ENCODE measurements at places on chromosomes 3 and 15.

DNA sequence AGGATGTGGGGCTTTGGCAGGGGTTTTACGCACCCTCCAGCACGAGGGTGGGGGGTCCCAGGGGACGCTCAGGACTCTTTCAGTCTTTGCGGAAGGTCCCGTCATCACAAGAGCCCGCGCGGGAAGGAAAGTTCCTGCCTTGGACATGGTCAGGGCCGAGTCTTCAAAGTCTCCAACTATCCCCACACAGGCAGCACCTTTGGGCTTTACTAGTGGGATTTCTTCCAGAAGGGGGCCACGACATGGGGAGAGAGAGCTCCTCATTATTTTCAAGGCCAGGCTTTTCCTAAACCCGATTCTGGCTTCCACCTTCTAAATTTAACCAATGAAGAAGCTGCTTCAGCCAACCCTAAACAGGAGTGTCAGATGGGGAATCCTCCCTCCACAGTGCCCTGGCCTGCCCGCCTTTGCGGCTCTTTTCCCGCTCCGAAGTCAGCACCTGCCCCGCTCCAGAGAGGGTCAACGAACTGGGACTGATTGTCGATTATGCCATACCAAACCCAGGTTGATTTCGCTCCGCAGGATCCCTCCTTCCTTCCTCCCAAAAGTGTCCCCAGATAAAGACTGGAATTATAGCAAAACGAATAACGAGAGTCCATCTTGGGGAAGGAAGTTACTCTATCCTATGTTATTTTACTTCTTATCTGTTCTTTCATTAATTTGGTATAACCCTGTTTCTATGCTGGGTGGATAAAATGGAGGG is 11.0 kb downstream of the SHOX2 start:
- DNase-seq, result no peak

DNA sequence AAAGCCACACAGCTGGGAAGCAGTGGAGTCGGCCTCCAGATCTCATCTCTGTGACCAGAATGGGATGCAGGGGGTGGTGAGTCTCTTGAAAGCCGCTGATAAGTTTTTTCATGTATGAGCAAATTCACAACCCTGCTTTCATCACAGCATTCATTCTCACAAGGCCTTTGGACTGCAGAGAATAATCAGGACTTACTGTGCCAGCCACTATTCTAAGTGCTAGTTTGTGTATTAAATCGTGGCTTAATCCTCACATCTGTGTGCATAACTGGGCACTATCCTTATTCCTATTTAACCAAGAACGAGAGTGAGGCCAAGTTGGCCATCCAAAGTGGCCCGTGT is 64.2 kb upstream of the POLG start:
- DNase-seq, result no peak

DNA sequence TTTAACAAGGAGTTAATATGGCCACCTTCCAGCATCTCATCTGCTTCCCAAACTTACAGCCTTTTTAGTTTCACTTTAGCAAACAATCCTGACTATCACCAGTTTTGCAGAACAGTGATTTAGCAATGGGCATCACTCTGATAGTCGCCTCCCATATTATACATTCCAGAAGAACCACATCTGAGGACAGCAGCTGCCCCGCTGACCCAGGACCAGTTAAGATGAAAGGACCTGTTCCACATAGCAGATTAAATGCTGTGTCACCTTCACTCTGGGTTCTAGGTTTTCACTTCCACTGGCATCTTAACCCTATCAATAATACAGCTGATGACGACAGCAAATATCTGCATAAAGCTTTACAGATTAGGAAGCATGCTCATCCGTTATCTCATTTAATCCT is 99.8 kb downstream of the TRIM69 start:
- no peak for DNase-seq

- DNase-seq, result no peak
Observed at GRCh38 chr3:66582721-66583423, 82.0 kb upstream of the LRIG1 start.

- DNase-seq, result no peak
Observed at GRCh38 chr3:119080364-119080763, 45.7 kb upstream of the IGSF11 start.

- DNase-seq, result no peak
Observed at GRCh38 chr3:43349716-43350115, 63.4 kb downstream of the SNRK start.

- no peak for DNase-seq
Observed at GRCh38 chr3:184564685-184565385, 3.2 kb downstream of the EPHB3 start.

- no peak for DNase-seq
Observed at GRCh38 chr3:11535243-11535960, 108.3 kb downstream of the VGLL4 start.

- DNase-seq, result no peak
Observed at GRCh38 chr3:139523718-139524117, 15.8 kb downstream of the RBP1 start.

DNA sequence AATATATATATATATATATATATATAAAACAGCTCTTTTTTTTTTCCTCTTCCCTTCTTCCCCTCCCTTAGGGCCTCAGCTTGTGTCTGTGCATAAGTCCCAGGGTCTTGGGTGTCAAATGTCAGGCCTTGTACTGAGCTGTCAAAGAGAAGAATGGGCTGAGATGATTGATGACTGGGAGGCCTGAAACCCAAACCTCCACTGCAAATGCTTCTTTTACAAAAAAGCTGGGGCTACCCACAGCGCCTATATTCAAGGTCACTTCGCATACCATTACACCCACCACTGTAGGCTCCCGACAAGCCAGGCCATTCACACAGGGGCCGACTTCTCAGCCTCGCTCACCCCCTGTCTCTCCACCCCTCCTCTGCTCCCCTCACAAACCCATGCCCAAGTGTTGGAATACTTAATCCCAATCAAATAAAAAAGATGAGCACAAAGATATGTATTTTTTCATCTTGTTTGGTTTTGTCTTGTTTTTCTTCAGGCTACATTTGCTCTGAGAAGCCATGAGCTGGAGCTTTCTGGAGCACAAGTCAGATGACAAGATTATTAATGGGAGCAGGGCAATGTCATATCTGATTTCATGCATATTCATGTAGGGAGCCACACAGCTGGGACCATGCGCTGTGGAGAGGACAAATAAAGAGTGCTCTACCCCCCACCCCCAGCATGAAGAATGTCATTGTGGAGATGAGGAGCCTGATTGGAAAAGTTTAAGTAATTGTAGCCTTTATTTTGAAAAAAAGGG is 614.4 kb upstream of the NR2F2 start:
- no peak for DNase-seq

DNA sequence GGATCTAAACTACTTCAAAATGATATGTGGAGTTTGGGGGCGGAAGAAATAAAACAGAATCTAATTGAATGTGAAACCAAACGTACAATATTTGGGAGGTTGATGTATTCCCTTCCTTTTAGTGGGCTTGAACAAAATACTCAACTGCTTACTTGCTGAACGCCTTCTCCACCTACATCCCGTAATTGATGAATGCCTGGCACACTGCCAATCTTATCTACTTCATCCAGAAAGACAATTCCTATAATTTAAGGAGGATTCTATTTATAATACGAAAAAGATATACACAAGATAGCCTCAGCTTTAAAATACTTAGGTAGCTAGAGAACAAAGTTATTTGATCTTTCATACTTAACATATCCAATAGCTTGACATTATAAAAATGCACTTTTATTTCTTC is 23.1 kb upstream of the PDCD7 start:
- no peak for DNase-seq

GRCh38 chr15:78988361-78988911 is 43.6 kb upstream of the CTSH start:
- no peak for DNase-seq

DNA sequence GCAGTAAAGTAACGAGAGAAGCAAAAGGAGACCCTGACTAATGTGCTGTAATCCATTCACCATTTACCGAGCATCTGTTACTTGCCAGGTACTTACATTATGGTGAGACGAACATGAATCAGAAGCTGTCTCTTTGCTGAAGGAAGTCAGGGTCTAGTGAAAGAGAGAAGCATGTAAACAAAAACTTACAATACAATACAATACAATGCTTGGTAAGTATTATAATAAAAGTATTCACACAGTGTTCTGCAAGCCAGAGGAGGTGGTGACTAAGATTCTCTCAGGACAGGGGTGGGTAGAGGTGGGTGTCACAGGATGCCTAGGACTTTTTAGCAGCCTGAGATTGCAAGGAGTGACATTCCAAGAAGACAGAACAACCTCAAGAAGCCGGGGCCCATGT is 50.2 kb upstream of the MGA start:
- DNase-seq, result no peak

DNA sequence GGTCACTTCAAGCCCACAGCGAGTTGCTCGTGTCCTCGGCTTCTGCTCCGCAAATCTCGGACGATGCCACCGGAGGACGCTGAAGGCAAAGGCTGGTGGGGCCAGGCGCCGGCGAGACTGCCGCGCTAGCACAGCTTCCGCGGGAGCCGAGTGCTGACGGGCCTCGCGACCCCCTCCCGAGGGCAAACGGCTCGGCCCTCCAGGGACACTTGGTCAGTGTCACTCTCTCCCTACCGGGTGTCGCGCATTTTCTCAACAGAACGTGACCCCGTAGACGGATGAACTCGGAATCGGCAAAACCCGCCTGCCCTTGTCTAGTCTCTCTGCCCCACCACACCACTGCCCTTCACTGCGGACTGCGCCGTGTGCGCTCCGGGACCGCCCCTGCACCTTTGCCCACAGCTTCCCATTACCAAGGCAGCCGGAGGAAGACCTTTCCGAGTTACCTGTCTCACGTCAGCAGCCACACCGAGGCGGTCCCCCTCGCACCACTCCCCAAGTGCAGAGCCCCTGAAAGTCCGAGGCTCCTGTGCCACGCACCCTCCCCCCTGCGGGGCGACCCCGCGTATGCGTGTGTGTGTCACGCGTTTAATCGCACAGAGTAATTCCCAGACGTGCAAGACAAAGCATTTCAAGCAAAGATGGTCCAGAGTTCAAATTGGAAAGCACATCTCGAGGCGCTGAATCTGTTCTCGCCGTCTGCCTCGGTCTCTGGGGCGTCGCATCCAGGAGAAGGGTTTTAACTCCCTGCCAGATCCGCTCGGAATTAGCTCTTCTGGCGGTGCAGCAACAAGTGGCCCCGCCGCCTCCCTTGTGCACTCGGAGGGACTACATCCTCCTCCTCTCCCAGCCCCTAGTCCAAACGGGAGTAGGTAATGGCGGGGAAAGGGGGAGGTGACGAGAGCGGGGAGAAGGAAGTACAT is 245.0 kb upstream of the TOPAZ1 start:
- DNase-seq, result no peak

DNA sequence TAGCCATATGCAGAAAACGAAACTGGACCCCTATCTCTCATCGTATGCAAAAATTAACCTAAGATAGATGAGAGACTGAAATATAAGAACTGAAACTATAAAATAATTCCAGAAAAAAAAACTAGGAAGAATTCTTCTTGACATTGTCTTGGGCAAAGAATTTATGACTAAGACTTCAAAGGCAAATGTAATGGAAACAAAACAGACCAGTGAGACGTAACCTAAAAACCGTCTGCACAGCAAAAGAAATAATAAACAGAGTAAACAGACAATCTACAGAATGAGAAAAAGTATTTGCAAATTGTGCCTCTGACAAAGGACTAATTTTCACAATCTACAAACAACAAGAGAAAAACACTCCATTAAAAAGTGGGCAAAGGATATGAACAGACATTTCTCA is 92.3 kb downstream of the FAM227B start:
- no peak for DNase-seq

GRCh38 chr15:27454281-27455075 is 483.5 kb downstream of the GABRG3 start:
- DNase-seq, result no peak

- no peak for DNase-seq
Observed at GRCh38 chr3:182349051-182349450, 444.3 kb upstream of the ATP11B start.

DNA sequence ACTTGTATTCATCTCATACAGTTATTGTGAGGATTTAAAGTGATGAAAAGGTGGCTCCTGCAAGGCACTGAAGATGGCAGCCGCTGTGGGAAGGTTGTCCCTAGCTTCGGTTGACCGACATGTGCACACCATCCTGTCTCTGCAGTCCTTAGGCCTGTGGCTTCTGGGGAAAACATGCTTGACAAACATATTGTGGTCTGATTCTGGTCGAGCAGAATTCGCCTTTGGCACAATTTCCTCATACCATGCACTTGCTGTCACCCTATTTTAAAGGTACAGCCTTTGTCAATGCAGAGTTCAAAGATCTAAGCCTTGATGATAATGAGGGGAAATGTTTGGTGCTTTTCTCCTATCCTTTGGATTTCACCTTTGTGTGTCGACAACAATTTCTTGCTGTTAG is 50.9 kb downstream of the PRICKLE2 start:
- no peak for DNase-seq

GRCh38 chr3:69252631-69253030 is 130.2 kb upstream of the LMOD3 start:
- DNase-seq, result no peak

DNA sequence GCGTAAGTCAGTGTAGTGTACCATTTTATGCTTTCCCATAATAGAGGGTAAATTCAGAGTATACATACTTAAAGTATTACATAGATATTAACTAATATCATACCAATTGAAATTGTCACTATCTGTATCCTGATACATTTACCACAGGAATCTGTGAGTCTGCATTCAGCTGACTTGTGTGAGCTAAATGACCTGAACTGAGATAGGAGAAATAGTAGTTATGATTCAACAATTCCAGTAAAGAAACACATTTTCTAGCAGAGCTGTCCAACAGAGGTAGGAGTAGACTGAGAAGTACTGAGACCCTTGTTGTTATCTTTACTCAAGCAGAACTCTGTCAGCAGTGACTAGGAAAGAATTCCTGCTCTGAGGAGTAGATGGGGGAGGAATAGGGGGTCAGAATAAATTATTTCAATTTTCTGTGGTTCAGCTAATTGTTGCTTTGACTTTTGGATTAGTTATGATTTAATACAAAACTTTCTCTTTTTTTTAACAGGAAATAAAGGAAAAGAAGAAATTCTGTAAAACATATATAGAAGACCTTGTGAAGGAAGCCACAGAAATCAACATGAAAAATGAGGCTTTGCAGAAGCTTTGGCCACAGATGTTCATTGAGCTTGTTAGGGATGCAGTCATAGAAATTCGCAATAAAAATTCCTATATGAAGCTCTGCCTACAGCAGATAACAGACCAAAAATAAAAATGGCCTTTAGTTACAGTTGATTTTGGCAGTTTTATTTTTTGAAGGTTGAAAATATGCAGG is 66.2 kb upstream of the THSD4 start:
- DNase-seq, result no peak

- DNase-seq, result no peak
Observed at GRCh38 chr3:24764236-24764915, 269.7 kb upstream of the THRB start.

Data from caudate nucleus (tissue), 63 donors.